ENCODE measurements at places on chromosomes 13 and 19.

- DNase-seq: no peak
Measured at GRCh38 chr19:51564791-51565190, 6.3 kb upstream of the ZNF175 start.

DNA sequence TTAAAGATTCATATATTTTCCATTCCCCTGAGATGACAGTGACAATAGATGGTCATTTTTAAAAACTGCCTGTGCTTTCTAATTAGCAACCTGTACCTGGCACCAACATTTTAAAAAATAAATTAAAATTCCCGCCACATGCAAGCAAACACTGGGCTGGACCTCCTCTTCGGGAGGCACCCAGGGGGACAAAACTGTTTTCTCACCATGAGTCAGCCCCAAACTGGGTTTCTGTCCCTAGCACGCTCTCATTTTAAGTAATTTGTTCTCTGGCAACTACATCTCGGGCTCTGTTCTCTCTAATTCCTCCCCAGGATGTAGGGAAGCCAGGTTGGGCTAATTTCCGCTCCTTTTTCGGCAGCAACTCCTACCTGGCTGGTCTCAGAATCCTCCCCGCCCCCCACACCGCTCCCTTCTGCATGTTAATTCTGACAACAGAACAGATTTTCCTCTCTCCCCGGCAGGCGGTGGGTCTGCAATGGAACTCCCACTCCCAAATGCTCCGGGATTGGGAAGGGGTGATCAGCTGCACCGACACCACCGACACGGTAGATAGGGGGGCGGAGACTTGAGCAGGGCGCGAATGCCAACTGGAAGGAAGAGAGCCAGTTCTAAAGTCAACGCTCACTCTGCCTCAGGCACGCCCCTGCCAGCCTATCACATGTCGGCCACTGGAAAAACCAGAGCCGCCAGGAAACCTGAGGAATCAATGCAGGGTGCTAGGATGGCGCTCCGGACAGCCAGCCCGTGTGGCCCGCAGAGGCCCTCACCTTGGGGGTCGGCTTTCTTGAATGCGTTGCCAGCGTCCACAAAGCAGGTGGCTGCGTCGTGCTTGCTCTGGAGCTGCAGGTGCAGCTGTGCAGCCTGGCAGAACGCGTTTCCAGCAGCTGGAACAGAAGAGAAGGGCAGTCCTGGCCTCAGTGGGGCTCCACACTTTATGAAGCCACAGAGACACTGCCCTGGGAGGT lies 14.7 kb downstream of the NAPA start:
- no peak for DNase-seq

DNA sequence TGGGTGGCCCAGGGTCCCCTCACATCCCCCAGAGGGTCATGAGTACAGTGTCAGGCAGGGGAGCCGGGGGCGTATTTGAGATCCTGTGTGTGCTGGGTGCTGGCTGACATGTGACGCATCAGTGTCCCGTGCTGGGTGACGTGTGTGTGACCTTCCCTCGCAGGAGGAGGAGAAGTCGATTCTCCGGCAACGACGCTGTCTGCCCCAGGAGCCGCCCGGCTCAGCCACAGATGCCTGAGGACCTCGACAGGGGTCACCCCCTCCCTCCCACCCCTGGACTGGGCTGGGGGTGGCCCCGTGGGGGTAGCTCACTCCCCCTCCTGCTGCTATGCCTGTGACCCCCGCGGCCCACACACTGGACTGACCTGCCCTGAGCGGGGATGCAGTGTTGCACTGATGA lies 25.8 kb downstream of the PNPLA6 start:
- DNase-seq: no peak

- DNase-seq: no peak
Measured at GRCh38 chr19:29587518-29587986, 18.5 kb upstream of the POP4 start.

GRCh38 chr19:2319551-2319950 lies 8.8 kb downstream of the LSM7 start:
- DNase-seq: no peak

DNA sequence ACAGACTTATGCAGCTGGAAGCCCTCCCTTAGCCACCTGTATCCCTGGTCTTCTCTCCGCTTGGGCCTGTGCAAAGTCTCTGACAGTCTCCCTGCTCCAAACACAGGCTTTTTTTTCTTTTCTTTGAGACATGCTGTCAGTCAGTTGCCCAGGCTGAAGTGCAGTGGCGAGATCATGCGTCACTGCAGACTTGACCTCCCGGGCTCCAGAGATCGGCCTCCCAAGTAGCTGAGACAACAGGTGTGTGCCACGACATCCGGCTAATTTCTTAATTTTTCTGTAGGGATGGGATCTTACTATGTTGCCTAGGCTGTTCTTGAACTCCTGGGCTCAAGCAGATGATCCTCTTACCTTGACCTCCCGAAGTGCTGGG lies 1.6 kb downstream of the MZF1 start:
- no peak for DNase-seq

- DNase-seq: no peak
Measured at GRCh38 chr19:1475751-1476437, 3.1 kb downstream of the C19orf25 start.

GRCh38 chr13:77745784-77746183 lies 48.3 kb downstream of the SLAIN1 start:
- DNase-seq: no peak

DNA sequence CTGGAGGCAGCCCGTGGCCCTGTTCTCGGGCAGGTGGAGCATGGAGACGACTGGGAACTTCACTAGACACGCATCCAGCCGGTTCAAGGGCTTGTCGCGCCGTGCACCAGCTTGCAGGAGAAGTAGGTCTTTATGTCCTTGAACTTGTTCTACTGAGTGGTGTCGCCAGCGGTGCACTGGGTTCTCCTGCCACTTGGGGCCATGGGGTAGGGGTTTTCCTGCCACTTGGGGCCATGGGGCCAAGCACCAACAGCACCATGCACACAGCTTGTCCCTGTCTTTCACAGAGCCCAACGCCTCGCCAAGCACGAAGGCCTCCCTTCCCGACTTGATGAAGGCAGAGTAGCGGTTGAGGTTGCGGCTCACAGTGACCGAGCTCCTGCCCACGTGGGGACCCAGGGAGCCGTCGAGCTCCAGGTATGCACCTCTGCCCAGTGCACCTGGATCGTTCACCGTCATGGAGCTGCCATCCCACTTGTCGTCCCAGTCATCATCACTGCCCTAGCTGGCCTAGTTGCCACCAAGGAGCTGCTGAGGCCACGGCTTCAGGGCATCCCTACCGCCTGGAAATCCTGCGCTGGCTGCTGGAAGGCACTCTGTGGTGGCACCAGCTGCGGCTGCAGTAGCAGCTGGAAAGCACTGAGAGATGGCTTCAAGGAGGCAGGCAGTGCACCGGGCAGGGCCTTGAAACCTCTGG lies 40.5 kb upstream of the TPM4 start:
- DNase-seq: no peak

DNA sequence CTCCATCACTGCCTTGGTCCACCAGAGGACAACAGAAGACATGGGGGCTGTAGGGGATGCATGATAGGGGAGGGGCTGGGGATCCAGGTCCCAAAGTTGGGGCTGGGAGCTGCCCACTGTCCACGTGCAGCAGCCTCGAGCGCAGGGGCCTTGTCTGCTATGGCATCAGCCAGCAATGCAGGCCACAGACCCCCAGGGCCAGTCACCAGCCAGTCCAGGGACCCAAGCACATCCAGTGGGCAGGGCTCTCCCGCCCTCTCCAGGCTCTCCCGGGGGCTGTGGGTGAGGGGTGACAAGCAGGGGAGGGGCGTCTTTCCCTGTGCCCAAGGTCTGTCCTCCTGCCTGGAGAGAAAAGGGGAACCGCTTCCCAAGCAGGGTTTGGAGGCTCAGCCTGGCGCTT lies 32.8 kb downstream of the PEPD start:
- no peak for DNase-seq

DNA sequence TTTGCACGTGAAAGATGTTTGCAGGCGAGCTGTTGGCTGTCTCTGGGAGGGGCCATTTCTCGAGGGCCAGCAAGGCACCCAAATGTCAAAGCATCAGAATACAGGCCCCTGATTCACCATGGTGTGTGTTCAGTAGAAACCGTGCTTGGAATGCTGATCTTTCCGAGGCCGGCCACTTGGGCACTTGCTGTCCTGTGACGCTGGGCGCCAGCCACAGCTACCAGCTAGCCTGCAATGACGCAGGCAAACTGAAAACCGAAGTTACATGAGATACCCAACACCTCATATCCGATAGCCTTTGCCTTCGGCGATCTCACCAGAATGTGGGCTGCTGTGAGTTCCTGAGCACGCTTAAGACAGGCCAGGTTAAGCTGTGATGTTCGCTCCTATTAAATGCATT lies 12.0 kb downstream of the THOP1 start:
- DNase-seq: no peak

DNA sequence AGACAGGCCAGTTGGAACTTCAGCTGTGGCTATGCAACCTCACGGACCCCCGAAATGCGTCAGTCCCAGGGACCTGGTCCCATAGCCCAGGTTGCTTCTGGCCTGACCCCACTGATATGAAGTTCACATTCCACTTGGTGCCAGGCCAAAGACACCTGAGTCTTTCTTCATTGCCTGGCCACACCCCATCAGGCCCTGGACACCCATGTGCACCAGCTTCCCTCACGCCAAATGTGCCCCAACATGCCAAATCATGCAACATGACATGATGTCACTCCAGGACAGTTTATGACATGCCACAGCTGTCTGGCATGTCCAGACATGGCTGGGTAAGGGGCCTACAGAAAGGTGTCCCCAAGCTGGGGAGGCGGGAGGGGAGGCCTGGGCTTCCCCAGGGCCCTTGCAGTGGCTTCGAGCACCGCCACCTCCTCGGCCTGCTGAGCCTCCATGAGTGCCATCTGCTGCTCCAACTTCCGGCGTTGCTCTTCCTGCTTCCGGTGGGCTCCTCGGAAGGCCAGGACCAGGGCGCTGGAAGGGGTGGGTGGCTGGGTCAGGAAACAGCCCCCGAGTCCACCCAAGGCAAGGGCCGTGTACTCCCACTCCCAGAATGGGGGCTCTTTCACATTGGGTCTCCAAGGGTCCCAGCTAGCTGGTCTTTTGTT lies 4.3 kb upstream of the NR2F6 start:
- no peak for DNase-seq

- DNase-seq: no peak
Measured at GRCh38 chr13:61406275-61406674, 9.4 kb downstream of the PCDH20 start.

DNA sequence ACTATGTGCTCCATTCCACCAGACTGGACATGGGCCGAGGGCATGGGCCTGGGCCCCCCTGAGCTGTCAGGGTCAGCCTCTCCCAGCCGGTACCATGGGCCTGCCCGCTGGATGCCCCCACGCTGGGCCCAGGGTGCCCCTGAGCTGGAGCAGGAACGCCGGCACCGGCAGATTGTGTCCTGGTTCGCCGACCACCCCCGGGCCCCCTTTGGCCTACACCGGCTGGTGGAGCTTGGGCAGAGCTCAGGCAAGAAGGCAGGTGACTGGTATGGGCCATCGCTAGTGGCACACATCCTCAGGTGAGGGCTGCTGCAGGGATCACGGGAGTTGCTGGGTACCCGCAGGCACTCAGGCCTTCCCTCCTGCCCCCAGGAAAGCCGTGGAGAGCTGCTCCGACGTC lies 3.1 kb downstream of the ATG4D start:
- no peak for DNase-seq

DNA sequence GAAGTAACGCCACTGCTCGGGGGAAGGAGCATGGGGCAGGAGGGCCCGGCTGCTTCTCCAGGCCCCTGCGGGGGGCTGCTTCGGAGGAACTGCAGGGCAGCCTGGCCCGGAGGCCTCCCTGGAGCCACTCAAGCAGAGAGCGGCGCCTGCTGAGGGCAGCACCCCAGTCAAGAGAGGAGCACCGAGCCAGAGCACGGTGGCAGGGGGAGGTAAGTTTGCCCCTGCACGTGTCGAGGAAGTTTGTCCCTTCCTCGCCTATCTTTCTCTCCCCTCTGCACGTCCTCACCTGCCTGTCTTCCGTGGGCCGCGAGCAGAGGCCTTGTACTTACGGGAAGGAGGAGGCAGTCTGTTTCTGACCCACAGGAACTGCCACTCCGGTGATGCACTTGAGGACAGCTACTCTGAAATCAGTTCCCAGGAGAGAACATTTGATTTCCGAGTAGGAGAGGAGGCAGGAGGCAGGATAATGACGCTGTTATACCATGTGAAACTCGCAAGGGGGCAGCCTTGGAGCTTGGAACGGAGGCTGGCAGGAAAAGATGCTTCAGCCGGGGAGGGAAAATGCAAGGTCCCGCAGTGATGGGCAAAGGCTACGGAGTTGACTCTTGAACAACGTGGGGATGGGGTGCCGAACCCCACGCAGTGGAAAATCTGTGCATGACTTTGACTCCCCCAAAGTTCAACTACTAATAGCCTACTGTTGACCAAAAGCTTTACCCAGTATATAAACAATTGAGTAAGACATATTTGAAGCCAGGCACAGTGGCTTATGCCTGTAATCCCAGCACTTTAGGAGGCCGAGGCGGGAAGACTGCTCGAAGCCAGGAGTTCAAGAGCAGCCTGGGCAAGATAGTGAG lies 5.0 kb downstream of the FFAR1 start:
- no peak for DNase-seq

DNA sequence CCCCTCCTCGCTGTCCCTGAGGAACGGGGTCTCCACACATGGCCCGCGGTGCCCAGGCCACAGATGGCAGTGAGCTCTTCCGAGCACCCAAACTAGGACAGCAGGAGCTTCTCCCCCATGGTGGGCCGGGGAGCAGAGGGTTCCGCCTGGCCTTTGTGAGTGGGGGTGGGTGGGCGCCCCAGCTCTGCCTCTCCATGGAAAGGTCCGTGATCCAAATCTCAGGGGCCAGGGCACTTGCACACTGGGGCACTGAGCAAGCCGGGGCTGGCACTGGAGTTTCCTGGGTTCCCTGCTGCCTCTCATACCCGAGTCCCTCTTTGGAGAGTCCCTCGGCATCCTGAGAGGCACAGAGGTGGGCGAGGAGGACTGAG lies 2.2 kb upstream of the DIRAS1 start:
- DNase-seq: no peak

DNA sequence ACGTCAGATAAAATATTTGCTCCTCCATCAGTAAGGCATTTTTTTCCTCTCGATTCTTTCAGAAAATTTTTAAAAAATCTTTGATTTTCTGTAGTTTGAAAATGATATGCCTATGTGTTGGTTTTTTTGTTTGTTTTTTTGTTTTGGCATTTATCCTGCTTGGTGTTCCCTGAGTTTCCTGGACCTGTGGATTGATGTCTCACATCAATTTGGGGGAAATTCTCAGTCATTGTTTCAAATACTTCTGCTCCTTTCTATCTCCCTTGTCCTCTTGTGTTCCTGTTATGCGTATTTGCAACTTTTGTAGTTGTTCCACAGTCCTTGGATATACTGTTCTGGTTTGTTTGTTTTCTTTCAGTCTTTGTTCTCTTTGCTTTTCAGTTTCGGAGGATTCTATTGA lies 18.8 kb upstream of the FLT1 start:
- DNase-seq: no peak

- no peak for DNase-seq
Measured at GRCh38 chr13:26950968-26951367, 190.4 kb upstream of the GPR12 start.

DNA sequence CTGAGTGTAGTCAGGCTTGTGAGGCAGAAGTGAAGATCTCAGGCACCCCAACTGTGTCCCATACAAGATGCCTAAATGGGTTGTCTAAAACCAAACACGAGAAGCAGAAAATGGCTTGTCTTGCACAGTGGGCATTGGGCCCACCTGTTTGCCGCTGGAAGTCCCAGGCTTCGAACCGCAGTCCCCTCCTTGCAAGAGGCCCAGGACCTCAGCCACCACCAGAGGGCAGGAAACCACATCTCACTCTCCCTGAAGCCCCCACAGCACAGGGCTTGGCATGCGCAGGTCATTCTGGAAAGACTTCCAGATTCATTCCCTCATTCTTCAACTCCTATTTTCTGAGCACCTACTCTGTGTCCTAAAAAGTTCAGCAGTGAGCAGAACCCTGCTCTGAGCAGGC lies 973.7 kb downstream of the UQCRFS1 start:
- DNase-seq: no peak

All from NCI-H2081 treated with DMSO at 0.1 percent for 48 hours (cell line).